H9 (cell line): ENCODE measurements at places on chromosomes 4 and X.

GRCh38 chr4:87589531-87589930 lies 18.8 kb upstream of the DSPP start:
- no peak for DNase-seq

DNA sequence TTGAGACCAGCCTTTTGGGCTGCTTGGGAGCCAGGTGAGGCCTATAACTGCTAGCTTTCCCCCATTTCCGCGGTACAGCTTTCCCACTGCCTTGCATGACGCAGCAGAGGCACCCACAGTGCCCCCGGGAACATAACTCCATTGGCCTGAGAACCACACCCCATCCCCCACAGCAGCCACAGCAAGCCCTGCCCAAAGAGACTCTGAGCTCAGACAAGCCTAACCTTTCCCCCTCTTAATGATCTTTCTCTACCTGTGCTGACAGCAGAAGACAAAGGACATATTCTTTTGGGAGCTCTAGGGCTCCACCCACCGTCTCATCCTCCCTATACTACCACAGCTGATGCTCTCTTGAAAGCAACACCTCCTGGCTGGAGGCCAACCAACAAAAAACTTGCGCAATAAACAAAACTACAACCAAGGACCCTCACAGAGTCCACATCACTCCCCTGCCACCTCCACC lies 114.8 kb downstream of the FANCB start:
- no peak for DNase-seq

GRCh38 chrX:109974906-109975655 lies 27.8 kb upstream of the TMEM164 start:
- no peak for DNase-seq

DNA sequence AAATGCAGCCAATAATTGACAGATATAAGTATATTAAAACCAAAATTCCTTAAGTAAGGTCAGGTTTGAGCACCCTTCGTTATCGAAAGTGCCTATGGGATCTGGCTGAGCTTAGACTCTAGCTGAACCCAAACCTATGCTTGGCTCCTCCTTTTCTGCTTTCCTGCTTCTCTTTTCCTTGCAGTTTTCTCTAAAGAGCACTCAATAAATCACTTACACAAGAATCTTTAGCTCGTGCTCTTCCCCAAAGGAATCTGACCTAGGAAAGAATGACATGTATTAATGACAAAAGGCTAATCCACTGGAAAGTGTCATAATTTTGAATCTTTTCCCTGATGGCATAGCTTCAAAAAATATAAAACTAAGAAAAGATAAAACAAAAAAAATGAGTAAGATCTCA lies 282.7 kb downstream of the DKK2 start:
- DNase-seq = no peak

GRCh38 chr4:11264841-11265240 lies 163.9 kb downstream of the HS3ST1 start:
- DNase-seq = no peak

GRCh38 chr4:164485136-164485535 lies 268.8 kb upstream of the SMIM31 start:
- DNase-seq = no peak
